MCF 10A (cell line): ENCODE measurements at places on chromosomes 1 and 21.

GRCh38 chr21:33115631-33116510, 45.9 kb downstream of the OLIG1 start:
- DNase-seq, result no peak

GRCh38 chr1:148308832-148309458, 156.9 kb upstream of the NBPF11 start:
- no peak for DNase-seq

GRCh38 chr1:169042377-169042776, 64.1 kb upstream of the ATP1B1 start:
- no peak for DNase-seq

GRCh38 chr1:221697923-221698425, 43.9 kb downstream of the DUSP10 start:
- DNase-seq, result peak; percentile 53

DNA sequence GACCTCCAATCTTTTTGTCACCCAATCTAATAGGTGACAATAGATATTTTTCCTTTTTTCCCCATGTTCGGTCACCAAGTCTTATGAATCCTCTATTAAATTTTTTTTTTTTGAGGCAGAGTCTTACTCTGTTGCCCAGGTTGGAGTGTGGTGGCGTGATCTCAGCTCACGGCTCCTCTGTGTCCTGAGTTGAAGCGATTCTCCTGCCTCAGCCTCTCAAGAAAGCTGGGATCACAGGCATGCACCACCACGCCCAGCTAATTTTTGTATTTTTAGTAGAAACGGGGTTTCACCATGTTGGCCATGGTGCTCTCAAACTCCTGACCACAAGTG, 42.5 kb upstream of the MTF1 start:
- DNase-seq, result no peak

DNA sequence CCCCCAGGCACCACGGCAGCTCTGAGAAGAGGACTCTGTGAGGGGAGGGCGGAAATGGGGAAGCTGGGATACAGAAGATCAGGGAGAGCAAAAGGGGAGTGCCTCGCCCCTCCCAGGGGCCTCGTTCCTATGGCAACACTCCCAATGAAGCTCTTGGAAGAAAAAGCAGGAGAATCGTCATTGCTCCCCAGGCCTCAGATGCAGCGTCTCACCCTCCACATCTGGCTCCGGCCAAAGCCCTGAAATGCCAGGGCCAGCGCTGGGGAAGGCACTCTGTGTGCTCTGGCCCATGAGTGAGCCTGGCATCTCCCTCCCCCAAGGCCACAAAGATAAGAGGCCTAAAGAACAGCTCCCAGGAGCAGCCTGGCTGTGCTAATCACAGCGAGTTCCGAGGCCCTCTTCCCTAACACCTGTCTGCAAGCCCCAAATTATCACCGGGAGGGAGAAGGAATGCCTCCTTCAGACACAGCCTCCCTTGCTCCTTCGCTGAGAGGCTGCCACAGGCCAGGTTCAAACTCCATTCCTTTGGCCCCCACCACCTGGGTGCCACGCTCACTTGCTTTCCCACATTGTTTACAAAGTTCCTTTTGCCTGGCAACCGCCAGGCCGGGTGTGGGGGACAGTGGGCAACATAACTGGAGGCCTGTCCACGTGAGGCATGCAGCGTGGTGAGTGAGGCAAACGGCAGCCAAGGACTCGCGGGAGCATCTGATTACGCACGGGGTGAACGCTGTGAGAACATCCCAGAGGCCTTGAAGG, 27.8 kb downstream of the ECE1 start:
- peak; percentile 69 for DNase-seq

DNA sequence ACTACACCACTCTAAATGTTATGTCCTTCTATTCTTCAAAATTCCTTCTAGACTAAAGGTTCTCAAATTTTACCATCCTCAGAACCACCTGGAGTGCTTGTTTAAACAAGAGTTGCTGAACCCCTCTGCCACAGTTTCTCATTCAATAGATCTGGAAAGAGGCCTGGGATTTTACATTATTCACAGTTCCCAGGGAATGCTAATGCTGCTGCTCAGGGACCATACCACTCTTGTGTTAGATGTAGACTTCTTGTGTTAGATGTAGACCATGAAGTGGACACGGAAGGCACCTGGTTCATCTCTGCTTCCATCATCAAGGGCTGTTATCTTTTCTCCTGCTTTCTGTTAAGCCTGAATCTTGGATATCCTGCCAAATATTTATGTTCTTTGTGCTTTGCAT, 31.3 kb upstream of the CCN1 start:
- no peak for DNase-seq

- no peak for DNase-seq
Measured at GRCh38 chr21:44437696-44438431, 17.4 kb upstream of the LRRC3 start.

GRCh38 chr21:25501462-25501861, 105.8 kb downstream of the MRPL39 start:
- no peak for DNase-seq

DNA sequence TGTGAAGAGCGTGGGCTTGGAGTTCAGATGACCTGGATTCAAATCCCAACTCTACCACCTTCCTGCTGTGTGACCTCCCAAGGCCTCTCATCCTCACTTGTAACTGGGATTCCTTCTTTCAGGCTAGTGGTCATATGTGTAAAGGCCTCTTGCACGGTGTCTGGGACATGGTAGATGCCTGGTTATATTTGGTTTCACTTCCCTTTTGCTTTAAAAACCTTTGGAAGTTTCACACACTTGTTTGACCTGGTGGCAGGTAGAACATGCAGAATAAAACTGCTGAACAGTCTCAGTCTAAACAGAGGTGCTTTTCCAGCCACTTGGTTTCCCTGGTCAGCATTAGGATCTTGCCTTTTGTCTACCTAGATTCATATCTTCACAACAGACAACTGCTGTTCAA, 37.0 kb upstream of the RCAN3 start:
- DNase-seq, result no peak

DNA sequence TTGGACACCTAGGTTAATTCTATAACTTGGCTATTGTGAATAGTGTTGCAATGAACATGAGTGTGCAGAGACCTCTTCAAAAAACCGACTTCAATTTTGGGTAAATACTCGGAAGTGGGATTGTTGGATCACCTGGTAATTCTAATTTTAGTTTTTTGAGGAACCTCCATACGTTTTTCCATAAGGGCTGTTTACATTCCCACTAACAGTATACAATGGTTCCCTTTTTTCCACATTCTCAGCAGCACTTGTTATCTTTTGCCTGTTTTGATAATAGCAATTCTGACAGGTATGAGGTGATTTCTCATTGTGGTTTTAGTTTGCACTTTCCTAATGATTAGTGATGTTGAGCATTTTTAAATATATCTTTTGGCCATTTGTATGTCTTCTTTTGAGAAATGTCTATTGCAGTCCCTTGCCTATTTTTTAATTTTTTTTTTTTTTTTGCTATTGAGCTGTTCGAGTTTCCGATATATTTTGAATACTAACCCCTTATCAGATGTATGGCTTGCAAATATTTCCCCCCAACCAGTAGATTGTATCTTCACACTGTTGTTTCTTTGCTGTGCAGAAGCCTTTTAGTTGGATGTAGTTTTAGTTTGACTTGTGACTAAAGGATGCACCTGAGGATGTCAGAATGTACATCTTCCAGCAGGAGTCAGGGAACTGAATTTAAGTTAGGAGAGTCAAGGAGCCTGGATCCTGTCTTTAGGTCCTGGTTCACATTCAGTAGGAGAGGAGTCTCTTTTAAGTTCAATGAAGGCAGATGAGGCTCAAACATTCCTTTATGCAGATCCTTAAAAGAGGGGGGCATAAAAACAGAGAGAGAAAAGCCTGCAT, 120.0 kb downstream of the S1PR1 start:
- DNase-seq, result no peak

DNA sequence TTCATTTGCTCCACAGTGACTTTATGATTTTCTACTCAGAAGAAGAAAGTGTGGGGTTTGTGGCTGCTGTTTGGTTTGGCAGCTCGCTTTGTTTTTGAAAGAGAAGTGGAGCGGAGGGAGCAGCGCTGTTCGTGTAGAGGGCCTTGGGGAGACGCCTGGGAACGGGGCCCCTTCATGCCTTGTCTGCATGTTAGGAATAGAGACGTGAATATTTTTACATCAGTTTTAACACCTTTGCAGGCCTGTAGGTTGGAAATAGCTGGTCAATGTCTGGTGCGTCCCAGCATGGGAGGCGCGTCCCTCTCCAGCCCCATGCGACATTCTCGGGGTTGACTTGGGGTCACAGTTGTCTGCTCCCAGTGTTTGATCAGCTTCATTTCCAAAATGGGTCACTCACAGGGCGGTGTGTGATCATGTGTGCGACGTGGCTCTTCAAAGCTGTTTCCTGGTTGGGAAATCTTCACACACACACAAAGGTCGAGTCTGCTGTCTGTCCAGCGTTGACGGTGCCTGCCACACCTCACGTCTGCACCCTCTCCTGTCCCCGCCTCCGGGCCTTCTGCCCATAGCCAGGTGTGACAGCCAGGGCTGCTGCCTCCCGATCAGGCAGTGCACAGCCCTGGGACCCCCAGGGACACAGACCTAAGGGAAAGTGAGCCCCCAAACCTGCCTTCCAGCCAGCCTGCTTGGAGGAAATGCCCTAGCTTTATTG, 149.2 kb downstream of the PSMG1 start:
- no peak for DNase-seq

GRCh38 chr1:14866911-14867612, 268.6 kb downstream of the KAZN start:
- DNase-seq, result no peak

DNA sequence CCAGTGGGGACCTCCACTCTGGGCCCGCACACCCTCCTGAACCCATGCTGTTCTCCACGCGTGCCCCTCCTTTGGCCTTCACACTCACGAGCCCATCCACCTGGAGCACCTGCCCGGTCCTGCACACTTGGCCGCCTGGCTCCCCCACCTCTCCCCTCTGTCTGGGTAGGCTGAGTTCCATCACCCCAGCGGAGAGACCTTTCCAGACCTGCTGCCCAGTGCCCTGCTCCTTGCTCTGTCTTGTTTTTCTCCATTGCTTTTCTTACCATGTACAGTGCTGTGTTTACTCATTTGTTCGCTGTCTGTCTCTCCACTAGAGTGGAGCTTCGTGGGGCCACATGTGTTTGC, 351.0 kb upstream of the VAMP3 start:
- no peak for DNase-seq

DNA sequence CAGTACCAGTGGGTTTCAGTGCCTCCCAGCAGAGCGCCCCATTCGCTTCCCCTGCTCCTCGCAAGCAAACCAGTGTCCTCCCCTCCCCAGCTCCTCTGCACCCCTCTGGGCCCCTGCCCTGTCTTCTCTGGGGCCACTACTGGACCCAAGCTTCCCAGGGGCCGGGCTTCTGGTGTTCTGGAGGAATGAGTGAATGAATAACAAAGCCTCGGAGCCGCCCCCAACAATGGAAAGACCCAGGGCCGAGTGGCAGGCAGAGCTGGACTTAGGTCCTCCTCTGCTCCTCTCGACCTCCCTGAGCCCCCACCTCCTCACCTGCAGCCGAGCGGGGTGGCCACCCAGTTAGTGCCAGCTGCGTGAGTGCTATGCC, 37.6 kb downstream of the MATN1 start:
- no peak for DNase-seq

DNA sequence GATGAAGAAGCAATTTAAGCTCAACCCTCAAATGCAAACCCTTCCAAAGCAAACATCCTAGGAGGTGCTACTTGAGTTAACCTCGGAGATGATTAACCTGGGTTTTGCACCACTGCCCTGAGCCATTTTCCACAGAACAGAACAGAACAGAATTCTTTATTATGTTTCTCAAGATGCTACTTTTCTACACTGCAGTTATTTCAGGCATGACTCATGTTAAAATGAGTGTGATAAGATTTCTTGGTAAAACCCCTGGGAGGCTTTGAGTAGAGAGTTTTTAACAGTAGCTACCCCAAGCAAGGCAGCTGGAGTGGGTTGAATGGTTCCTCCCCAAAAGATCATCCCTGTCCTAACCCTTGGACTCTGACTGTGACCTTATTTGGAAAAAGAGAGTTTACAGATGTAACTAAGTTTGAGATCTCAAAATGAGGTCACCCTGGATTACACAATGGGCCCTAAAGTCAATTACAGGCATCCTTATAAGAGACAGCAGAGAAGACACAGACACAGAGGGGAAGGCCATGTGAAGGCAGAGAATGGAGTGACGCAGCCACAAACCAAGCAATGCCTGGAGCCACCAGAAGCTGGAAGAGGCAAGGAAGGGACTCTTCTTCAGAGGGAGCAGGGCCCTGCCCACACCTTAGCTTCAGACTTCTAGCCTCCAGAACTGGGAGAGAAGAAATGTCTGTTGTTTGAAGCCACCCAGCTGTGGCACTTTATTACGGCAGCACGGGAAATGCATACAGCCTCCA, 153.4 kb downstream of the ETS2 start:
- peak; percentile 49 for DNase-seq
